ENCODE measurements at places on chromosomes 2 and 18.
A peak's percentile ranks its signal among the peaks of the same experiment; 100 is the strongest.

GRCh38 chr18:59834267-59834666 lies 65.5 kb upstream of the PMAIP1 start:
- DNase-seq: no peak

DNA sequence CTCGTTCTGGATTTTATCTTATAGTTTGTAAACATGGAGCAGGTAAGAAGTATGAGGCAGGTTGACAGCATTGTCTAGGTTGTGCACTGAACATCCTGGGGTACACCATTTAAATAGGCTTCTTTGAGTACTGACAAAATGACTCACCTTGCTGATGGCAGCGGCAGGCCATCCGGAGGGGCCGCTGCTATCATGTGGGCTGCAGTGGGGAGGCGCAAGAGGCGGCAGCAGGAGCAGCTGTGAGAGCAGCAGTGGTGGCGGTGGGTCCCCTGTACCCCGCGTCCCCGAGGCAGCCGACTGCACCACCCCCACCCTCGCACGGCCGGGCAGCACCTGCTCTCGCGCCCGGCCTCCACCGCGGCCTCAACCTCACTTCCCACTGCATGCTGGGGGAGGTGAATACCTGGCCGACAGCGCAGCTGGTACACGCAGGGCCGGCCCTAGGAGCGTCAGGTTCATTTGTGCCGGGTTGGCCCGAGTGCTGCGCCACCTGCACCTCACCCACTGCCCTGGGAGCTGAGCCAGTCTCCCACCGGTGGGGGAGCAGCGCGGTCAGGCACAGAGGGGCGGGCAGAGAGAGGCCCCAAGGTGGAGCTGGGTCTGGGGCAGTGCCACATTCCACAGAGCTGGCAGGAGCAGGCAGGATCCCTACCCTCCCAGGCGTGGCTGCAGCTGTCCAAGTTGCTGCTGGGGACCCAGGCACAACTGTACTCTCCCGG lies 154.5 kb upstream of the RBMS1 start:
- DNase-seq: no peak

DNA sequence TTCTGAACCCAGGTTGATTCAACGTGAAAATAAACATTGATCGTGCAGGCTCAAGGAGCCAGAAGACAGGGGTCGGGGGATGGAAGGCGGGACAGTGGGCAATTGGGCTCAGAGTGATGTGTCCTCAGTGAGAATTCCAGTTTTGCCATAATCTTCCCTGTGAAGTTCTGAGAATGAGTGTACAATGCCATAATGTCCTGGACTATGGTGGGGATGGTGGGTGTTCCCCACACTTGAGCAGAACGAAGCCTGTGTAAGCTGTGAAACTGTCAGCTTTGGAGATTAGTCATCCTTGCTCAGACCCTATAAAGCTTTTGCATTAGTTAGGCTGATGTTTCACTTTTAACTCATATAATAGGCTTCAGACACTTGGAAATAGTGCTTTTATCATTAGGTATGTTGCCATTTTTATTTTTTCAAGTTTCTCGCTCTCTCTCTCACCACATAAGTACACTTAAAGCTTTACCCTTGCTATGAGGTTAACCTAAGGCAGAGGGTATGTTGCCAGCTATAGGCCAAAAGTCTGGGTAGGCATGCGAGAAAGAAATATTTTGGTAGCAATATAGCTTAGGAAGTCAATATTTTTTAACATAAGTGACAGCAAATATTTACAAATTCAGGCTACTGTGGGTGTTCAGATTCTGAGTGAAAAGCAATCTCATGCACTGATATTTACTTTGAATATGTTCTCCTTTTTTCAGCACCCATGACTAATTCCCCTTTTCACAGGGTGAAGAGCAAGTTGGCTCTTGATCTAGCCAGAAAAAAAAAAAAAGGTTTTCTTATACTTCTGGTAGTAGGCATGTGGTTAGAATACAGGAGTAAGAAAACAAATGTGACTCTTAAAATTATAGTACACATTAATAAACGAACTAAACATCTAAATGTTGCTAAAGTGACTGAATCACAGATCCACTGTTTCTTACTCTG lies 47.2 kb downstream of the CDC42EP3 start:
- peak; percentile 80 for DNase-seq

DNA sequence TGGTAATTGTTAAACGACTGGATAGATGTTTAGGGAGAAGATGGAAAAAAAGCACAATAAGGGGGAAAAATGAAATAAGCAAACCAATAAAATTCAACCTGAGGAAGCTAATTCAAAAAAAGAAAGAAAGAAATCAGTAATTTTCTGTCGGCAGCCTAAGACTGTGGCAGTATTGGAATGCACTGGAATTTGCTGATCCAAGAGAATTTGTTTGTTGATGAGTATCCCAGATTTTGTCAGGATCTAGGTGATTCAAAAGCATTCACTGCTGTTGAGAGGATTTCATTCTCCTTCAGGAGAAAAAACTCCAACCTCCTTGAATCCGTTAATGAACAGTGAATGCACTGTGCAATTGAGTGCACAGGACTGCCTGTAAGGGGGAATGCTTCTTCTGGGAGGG lies 546.7 kb downstream of the CNTNAP5 start:
- DNase-seq: no peak

GRCh38 chr2:98882971-98883779 lies 52.9 kb downstream of the CRACDL start:
- no peak for DNase-seq
